ENCODE measurements at places on chromosomes 6 and 20. TPM values are rescaled to one million over a fixed set of nuclear protein-coding genes. Genes with fewer than 3 reads are reported as not detected.

The BYSL gene
- total RNA-seq: 16.6 TPM

The SLC17A3 gene
- not detected for total RNA-seq

The KCNK5 gene
- under 0.01 TPM for total RNA-seq

The NKAPL gene
- 1.9 TPM for total RNA-seq

The NRN1 gene
- total RNA-seq: 0.11 TPM

The TUBB gene
- total RNA-seq: 508 TPM
